ENCODE measurements at places on chromosomes 2 and 18. TPM values are rescaled to one million over a fixed set of nuclear protein-coding genes. Genes with fewer than 3 reads are reported as not detected.
A peak's percentile ranks its signal among the peaks of the same experiment; 100 is the strongest.

GRCh38 chr2:88545118-88545517, 82.1 kb downstream of the EIF2AK3 start:
- DNase-seq = peak; percentile 59

The KCNIP3 gene
- total RNA-seq = 14.1 TPM

- no peak for DNase-seq
Observed at GRCh38 chr18:69628774-69629359, 228.2 kb downstream of the DOK6 start.

DNA sequence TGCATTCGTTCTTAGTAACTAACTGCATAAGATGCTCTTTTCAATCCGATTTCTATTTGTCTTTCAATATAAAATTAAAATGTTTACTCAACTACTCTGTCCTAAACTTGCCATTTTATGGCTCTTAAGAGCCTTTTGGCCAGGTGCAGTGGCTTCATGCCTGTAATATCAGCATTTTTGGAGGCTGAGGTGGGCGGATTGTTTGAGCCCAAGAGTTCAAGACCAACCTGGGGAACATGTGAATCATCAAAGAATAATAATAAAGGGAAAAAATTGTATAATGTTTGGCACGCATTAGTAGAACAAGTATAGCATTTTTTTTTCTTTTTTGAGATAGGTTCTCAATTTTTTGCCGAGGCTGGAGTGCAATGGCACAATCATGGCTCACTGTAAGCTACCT, 92.5 kb downstream of the C2orf74 start:
- DNase-seq = no peak

- DNase-seq = no peak
Observed at GRCh38 chr2:106975641-106976040, 89.7 kb upstream of the ST6GAL2 start.

- no peak for DNase-seq
Observed at GRCh38 chr2:226743915-226744314, 55.7 kb downstream of the IRS1 start.

GRCh38 chr2:108934583-108935245, 54.3 kb downstream of the EDAR start:
- DNase-seq = no peak

DNA sequence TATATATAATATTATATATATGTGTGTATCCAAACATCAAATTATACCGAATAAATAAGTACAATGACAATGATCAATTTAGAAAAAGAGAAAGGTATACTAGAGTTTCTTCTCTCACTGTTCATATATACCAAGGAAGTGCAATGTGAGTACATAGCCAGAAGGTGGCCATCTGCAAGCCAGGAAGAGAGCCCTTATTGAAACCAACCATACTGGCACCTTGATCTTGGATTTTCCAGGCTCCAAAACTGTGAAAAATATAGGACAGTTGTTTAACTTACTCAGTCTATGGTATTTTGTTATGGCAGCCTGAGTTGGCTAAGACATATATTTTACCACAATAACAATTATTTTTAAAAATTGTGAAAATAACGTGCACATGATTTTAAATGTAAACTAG, 1490.2 kb upstream of the SLC39A10 start:
- DNase-seq = no peak

DNA sequence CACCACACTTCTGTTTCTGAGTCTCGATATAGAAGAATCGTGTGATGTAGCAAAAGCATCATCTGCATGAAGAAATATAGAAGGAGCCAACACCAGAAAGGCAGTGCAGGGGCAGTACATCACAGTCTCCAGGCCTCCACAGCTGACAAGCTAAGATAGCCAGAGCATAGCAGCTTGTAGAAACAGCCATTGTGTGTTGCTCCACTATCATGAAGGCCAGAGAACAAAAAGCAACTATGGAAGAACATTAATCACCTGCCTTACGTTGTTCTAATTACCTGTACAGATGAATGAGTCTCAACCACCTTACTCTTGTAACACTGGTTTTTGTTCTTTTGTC, 129.0 kb downstream of the RND3 start:
- DNase-seq = no peak

- no peak for DNase-seq
Observed at GRCh38 chr18:48915626-48916425, 34.9 kb downstream of the SMAD7 start.

The ABCB6 gene
- total RNA-seq = 31.7 TPM

DNA sequence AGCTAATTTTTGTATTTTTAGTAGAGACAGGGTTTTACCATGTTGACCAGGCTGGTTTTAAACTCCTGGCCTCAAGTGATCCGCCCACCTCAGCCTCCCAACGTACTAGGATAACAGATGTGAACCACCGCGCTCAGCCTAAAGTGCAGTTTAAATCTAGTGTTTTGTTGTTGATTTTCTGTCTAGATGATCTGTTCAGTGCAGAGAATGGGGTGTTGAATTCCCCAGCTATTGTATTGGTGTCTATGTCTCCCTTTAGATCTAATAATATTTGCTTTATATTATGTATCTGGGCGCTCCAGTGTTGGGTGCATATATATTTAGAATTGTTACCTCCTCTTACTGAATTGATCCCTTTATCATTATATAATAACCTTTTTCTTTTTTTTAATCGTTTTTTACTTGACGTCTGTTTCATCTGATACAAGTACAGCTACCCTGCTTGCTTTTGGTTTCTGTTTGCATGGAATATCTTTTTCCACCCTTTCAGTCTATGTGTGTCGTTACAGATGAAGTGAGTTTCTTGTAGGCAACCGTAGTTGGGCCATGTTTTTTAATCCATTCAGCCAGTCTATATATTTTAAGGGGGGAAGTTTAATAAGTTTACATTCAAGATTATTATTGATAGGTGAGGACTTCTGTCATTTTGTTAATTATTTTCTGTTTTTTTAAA, 34.3 kb downstream of the GALM start:
- DNase-seq = no peak

DNA sequence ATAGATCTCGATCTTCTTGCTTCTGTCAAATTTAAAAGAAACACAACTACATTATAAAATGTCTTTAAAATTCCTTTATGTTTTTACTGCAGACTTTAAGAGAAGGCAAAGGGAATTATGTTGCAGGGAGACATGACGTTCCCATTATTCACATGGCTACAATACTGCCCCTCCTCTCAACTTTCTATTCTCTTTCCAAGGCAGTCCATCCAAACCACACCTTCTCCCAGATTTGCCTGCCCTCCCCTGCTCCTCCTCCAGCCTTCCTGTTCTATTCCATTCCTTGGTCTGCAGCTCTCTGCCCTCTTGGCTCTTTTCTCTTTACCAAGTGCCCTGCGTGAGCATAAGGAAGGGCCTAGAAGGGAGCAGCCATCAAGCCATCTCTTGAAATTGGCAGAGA, 61.3 kb downstream of the NABP1 start:
- DNase-seq = peak; percentile 5

The MDH1B gene
- total RNA-seq = 11.4 TPM

The ADD2 gene
- 13.3 TPM for total RNA-seq

DNA sequence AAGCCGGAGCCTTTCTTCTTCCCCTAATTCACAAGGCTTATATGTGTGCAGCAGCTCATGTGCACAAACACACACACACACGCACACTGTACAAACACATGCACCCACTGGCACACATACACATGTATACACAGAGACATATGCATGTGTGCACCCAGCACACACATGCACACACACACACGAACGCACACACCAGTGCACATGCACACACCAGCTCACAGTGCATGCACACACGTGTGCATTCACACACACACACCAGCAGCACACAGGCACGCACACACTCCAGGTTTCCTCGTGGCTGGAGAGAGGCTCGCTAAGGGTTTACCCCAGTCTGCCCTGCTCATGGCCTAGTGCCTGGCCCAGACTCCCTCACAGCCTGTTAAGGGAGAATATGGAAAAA, 234.0 kb downstream of the EIPR1 start:
- no peak for DNase-seq

DNA sequence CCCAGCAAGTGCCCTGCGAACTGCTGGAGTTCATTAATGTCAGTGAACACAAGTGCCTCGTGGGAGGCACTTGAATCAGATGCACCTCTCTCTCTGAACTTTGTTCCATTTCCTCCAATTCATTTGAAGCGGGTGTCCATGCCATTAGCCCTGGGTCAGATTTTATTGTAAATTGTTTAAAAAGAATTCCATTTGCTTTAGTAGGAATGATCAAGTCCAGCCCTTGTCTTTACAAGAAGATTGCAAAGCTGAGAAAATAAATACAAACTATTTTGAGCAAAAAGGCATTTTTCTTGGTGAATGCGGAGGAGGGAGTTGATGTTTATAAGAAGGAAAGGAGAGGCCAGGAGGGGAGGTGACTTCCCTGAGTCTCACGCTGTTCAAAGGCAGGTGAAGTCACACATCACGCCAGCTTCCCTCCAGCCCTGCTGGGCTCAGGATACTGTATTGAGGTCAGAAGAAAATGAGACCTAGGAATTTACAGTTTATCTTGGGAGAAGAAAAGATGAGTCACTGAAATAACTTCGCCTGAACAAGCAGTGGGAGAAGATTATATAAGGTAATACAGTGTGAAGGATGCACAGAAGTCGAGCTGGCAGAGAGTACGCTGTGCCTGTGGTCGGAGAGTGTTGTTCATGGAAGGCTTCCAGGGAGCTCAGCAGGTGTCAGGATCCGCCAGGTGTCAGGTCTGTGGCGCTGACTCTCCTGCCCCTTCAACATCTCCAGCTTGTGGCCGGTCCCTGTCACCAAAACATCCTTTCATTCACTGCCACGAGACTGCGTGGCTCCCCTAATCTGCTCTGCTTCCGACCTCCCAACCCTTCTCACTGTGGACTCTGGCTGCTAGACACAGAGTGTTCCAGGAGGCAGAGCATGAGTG, 36.5 kb downstream of the EFR3B start:
- DNase-seq = peak; percentile 88

The PID1 gene
- 55.1 TPM for total RNA-seq

DNA sequence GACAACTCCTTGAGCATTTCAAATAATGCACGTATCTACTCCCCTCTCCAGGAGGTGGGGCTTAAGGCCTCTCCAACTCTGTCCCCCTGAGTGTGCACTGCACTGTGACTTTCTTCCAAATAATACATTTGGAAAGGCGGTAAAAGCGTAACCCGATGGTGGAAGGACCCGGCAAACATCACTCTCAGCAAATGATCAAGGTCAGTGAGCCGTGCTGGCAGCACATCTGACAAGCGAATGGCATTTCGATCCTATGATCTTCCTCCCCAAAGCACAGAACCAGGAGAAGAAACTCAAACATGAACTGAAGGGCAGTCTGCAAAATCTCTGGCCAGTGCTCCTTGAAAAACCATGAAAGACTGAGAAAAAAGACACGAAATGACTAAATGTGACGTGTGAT, 208.7 kb downstream of the TWIST2 start:
- DNase-seq = no peak

GRCh38 chr2:144522897-144523595, 3.1 kb upstream of the ZEB2 start:
- peak; percentile 53 for DNase-seq

- DNase-seq = no peak
Observed at GRCh38 chr18:57220480-57220879, 73.6 kb downstream of the BOD1L2 start.

GRCh38 chr2:16791496-16791895, 125.9 kb upstream of the CYRIA start:
- DNase-seq = no peak

DNA sequence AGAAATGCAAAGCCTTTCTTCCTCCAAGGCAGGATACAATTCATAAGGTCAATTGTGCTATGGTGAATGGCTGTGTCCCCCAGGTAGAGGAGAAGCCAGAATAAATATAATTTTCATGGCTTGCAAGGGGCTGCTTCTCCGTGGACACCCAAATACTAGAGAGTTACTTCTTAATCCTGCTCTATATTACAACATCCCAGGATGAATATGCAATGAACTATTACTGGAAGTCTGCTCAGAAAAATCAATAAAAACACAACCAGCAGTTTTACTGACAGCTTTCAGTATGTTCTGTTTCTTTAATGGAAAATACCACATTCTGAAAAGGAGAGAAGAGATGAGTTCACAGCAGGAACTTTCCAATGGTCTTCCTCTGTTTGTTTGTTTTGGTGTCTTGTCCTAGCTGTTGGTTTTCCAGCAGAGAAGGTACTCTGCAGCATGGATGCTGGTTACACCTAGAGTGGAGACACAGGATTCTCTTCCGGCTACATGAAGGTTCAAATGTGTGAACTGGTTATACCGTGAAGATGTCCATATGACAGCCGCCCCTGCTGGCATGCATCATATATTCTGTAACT, 213.0 kb downstream of the PID1 start:
- no peak for DNase-seq

The BARD1 gene
- 6.2 TPM for total RNA-seq

DNA sequence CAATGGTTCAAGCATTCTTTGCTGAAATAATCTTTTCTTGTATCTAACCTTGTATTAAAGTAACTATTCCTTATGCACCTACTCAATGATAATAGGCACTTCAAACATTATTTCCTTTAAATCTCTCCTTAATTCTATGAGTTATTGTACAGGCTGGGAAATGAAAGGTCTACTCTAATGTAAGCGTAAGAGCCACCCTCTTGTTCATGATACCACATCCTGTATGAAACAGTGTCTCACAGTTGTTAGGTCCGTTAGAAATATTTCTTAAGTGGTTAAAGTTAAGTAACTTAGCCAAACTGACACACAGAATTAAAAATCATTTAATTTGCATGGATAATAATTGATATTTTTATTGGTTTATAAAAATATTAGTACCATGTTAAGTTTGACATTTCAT, 162.5 kb upstream of the RPRM start:
- DNase-seq = no peak

- no peak for DNase-seq
Observed at GRCh38 chr18:58341916-58342315, 287.0 kb downstream of the ALPK2 start.

DNA sequence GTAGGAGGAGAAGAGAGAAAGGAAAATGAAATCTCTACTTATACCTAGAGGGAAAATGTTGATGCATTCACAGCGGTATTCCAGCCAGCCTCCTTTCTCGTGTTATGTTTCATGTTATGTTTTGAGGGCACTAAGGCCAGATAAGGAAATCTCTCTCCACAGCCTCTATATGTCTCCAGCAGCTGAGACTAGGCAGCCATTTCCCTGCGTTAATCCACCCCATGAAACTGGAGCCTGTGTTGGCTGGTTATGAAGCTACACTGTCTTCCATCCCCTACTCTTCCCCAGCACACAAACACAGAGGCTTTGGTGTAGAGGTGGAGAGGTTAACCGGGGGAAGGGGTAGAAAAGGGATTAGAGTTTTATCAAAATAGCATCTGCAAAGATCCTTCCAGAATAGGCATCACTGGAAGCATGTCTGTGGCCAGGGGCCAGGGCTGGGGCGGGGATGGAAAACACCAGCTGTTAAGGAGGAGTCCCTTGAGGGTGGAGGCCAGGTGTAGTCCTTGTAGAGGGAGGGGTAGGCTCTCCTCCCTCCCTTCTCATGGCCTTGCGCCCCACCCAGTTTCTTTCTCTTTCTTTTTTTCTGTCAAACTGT, 100.9 kb upstream of the TNP1 start:
- DNase-seq = no peak

Measured in MG63 (cell line).